ENCODE measurements at places on chromosomes 12 and 14.
A peak's percentile ranks its signal among the peaks of the same experiment; 100 is the strongest.

- DNase-seq = peak; percentile 11
These were observed 3.4 kb downstream of the CYP46A1 start for GRCh38 chr14:99687284-99688209.

- DNase-seq = no peak
These were observed 295.7 kb upstream of the PRKD1 start for GRCh38 chr14:30223385-30223785.

DNA sequence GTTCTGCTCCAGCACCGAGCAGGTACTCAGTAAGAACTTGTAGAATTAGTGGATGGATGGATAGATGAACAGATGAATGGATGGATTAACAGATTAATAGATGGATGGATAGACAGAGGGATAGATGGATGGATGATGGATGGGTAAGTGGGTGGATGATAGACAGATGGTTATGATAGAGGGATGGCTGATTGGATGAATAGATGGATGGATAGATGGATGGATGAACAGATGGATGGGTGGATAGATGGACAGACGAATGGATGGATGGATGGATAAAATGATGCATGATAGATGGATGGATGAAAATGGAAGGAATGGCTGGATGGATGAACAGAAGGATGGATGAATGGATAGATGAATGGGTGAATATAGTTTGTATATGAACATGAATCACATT lies 8.0 kb upstream of the MAP1LC3B2 start:
- no peak for DNase-seq

DNA sequence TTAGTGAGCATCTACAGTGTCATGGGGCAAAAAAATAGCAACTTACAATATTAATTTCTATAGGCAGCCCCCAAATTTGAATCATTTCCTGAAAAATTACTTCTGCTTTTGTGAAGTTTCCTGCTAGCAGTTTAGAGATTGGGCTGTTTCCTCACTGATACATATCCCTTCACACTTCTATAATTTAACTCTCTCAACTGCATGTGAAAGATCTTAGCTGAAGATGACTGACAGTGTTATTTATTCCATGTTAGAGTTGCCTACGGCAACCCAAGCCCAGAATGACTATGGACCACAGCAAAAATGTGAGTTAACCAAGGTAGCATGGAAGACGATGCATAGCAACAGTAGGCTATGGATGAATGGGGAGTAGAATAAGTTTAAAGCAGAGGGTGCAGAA lies at the start of gene KLRG1:
Gene KLRG1, plus strand, starts transcription at position 134 of the 400 bp plus-strand sequence. Its CDS starts 90 bp downstream, at position 224.
- DNase-seq = no peak

- no peak for DNase-seq
These were observed 233.5 kb downstream of the SLC2A13 start for GRCh38 chr12:39872425-39872824.
